GM13977 (cell line): ENCODE measurements at places on chromosomes 12 and 14.
A peak's percentile ranks its signal among the peaks of the same experiment; 100 is the strongest.

GRCh38 chr12:51973560-51973959 lies 22.1 kb downstream of the ACVR1B start:
- no peak for DNase-seq

DNA sequence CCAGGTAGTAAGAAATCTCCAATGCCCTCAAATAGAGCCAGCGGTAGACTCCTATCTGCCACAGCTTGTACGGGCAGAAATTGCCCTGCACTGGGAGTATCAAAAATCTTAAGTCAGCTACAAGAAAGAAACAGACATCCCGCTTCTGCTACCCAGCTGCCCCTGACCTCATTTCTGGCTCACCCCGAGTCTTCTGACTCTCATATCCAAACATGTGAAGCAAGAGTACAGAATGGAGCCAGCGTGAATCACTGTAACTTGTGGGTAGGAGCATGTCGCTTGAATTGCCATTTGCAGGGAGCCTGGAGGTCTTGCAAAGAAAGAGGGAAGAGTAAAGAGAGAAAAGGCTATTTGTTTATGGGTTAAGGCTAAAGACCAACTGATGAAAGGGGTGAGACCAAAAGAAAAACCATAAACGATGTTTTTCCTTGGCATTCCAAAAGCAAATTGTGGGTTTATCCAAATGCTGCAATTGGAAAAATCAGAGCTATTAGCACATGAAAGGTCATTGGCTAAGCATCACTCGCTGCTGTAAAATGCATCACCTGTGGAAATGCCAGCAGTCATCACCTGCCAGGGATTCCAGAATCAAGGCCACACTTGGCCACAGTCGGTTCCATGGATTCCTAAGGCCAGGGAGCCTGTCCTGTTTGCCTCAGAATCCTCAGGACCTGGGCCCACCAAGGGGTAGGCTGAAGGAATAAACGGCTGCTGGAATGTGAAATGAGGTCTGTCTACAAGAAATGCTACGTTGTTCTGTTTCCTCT lies 86.6 kb downstream of the FOXN3 start:
- no peak for DNase-seq

- DNase-seq, result peak; percentile 41
Observed at GRCh38 chr12:62632411-62632918, 165.8 kb downstream of the MON2 start.

DNA sequence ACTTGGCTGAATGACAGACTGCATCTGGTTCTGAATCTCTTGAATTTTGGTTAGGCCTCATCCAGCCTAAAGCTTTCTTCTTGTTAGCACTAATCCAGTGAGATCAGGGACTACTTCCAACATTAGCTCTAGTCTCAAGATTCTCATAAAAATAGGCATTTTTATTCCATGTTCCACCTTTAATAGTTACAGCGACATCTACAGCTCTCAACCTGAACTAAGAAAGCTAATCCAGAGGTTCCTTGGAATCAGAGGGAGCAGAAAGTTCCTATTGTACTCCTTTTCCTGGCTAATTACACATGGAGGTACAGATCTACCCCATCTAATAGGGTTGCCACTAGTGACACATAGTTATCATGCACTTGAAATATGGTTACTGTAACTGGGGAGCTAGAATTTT lies 391.9 kb downstream of the RMST start:
- no peak for DNase-seq

DNA sequence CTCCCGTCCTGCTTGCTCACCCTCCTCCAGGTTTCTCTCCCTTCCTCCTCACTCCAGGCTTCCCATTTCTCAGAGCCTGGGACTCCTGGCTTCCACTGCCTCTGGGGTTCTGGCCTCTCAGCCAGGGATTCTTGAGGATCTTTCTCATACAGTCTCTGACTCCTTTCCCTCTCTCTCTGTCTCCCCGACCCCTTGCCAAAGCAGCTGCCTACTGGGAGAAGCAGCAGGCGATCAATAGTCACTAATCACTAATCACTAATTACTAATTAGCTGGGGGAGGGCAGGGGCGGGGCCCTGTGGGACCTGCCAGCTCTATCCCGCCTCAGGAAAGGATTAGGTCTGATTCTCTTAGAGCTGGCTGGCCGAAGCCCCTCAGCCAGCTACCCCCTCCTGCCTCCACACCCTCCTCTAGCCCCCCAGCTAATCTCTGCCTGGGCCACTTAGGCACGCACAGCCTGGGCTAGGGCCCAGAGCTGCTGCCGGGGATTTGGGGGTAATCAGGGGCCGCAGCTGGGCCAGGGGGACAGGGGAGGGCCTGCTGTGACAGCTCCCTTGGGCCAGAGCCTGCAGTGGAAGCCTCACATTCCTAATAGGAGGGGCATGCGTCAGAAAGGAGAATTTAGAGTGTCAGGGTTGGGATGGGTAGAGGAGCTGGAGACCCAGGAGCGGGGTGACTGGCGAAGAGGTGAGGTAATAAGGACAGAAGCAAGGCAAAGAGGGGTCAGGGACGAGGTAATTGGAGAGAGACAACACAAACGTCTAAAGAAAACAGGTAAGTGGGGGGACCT lies 2.8 kb downstream of the NXPH4 start:
- DNase-seq, result no peak

- DNase-seq, result no peak
Observed at GRCh38 chr12:16220120-16220519, 57.4 kb downstream of the SLC15A5 start.

DNA sequence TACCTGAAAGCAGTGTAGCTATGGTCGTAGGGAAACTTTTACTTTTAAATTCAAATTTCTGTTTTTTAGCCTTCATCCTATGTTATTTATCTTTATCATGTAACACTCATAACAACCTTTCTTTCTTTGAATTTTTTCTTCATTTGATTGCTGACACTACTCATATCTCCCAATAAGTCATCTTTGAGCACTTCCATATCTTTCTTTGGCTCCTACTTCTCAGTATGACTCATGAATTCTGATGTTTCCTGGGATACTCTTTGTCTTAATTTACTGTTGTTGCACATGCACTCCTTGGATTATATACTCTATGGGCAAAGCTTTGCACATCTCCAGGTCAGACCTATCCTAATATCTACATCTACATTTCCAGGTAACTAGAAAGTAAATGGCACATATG lies 18.1 kb upstream of the IAPP start:
- DNase-seq, result no peak

DNA sequence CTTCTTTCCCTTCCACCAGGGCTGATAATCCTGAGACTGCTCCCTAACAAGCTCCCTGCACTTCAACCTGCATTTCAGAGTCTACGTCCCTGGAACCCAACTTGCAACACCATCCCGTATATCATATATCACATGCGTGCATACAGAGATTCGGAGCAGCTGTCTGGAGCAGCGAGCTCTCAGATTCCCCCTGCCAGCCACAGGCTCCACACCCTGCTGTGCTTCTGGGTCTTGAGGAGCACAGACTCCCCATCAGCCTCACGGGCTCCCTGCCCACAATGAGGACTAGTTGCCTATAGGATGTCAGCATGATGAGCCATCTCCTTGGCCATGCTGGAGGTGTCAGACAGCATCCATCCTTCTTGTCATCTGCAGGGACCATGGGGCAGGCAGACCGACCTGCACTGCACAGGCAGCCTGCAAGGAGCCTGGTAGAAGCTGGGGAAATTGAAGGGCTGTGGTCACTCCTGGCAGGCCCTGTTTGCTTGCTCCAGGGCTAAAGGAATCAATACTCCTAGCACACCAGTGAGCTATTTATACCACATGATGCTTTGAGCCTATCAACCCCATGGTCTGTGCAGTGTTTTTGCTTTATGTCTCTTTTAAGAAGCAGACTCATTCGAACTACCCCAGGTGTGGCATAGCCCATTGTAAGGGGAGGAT lies 19.6 kb upstream of the HDAC7 start:
- no peak for DNase-seq

DNA sequence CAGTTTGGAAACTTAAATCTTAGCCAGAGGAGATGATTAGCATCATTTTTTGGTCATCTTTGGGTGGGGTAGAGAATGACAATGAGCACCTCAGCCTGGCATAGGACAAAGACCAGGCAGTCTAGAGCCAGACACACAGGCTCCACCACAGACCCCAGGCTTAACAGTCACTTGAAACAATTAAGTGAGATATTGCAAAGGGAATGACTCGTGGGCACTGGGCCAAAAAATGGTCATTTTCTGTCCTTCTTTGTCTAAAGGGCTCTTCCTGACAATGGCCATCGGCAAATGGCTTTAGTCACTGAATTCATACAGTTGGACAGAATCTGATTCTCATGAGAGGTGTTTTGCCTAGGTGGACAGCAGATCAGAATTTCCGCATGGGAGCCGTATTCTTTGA lies 78.0 kb upstream of the DICER1 start:
- no peak for DNase-seq

DNA sequence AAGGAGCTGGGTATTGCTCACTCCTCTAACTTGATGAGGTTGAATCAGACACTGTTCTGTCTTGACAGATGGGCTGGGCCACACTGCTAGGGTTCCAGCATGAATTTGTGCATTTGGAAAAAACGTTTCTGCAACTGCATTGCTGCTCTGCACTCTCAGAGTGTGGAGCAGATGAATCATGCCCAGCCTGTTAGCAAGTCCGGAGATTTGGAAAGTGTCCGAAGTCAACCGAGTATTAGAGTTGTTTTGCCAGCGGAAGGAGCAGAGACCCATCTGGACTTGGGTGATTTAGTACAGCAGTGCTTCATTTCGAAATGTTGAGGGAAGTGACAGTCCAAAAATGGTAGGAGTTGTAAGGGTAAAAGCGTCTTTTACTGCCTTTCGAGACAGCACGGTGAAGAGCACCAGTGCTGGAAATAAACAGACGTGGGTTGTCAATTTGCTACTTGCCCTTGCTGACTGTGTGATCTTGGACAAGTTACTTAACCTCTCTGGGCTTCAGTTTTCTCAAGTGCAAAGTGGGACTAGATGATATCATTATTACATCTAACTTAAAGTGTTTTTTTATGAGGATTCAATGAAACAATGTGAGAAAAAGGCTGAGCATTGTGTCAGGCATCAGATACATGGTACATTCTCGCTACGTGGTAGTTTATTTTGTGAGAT lies 139.5 kb downstream of the CHST11 start:
- no peak for DNase-seq

- DNase-seq, result no peak
Observed at GRCh38 chr12:93536111-93536765, 36.2 kb upstream of the SOCS2 start.

- DNase-seq, result no peak
Observed at GRCh38 chr14:20197459-20197858, 6.8 kb downstream of the OR11G2 start.

- DNase-seq, result peak; percentile 65
Observed at GRCh38 chr12:123043536-123044001, 63.1 kb downstream of the ARL6IP4 start.

DNA sequence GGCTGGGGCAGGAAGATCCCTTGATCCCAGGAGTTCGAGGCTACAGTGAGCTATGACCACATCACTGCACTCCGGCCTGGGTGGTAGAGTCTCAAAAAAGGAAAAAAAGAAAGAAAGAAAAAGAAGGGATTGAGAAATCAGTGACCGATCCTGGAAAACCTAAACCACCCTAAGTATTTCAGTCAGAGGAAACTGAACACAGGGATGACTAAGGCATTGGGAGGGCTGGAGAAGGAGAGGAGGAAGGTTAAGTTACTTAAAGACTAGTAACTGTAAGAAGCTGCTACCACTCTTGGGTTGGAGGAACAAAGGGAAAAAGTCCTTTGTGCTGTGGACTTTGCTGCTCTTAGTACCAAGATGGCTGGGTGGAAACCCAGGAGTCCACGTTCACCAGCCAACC lies 10.6 kb downstream of the HHIPL1 start:
- DNase-seq, result no peak

DNA sequence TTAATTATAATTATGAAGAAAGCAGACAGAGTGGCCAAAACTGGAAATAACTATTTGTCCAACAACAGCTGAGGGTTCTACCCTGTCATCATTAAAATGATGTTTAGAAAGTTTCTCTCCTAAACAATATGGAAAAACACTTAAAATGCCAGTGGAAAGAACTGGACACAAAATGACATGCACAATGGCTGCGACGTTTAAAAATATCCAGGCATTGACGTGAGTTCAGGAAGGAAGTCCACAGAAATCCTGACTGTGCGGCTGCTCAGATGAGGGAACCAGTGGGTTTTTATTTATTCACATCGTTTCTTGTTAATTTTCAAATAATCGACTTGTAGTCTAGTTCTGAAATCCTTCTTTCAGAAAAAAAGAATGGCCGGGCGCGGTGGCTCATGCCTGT lies 58.3 kb downstream of the CCNK start:
- DNase-seq, result no peak

- DNase-seq, result no peak
Observed at GRCh38 chr14:69237142-69237541, 22.8 kb upstream of the GALNT16 start.

DNA sequence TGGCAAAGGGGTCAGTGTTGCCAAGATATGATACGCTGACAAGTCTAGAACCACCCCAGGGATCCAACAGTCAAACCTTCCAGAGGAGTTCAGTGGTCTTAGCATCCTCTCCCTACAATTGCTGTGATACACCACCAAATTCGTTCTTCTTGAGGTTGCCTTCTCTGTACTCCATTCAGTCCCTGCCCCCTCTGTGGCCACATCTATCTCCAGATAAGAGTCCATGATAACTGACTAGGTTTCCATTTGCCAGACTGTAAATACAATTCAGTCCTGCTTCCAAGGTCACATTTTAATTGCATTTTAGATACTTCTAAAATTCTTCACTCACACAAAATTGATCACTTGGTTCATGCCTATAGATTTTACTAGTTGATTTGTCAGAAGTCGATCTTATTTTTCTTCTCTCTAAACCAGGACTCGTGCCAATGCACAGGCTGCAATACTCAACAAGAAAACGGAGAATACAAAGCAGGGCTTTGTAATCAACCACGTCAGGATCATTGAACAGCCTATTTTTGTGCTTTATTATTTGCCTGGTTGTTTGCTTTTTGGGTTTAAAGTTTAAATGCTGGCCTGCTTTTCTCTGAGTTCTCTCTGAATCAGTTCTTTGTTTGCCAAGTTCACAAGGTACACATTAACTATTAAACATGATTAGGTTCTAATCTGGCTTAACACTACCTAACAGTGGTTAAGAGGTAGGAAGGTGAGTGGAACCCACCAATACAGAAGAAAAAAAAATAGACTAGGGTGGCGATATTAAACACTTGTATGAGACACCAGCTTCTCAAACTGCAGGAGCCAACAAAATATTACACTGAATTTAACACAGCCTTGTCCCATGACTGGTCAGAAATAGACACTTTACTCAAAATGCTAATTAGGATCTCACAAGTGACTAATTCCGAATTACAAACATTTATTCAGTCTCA lies 5.3 kb upstream of the TSPAN8 start:
- DNase-seq, result no peak

- DNase-seq, result no peak
Observed at GRCh38 chr12:132453361-132454192, 36.4 kb upstream of the FBRSL1 start.

DNA sequence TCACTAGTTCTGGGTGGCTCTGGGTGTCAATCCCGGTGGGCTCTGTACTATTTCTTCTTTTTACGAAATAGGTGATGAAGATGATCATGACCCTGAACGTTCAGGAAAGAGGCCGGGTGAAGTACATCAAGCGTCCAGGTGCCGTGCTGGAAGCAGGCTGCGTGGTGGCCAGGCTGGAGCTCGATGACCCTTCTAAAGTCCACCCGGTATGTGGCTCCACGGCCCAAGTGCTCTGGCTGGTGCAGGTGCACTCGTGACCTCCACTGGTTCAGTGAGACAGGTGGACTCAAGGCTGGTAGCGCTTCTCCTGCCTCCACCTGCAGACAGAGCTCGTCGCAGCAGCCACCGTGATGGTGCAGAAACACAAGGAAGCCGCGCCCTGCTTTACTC lies 85.1 kb downstream of the ACACB start:
- DNase-seq, result no peak

- no peak for DNase-seq
Observed at GRCh38 chr12:112025808-112026375, 12.7 kb downstream of the ERP29 start.
